Peyer's patch (tissue), 4 donors: ENCODE measurements at places on chromosomes 16 and 17.

GRCh38 chr17:48373130-48373830, 56.7 kb downstream of the SKAP1 start:
- DNase-seq: no peak

DNA sequence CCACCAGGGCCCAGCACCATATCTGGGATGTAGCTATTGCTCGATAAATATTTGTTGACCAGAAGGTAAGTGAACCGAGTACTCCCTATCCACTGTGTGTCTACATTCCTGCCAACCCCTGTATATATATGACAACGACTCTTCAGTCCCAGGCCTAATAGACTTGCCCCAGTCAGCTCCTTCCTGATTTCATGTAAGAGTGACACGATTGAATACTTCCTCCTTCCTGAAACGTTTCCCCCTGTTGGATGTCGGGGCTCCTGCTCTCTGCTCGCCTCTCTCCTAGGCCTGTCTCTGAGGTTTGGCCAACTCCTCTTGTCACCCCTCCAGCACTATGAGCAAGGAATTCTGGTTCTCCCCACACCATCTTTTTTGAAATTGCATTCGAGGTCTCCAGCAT, 178.9 kb downstream of the PRKCA start:
- no peak for DNase-seq

DNA sequence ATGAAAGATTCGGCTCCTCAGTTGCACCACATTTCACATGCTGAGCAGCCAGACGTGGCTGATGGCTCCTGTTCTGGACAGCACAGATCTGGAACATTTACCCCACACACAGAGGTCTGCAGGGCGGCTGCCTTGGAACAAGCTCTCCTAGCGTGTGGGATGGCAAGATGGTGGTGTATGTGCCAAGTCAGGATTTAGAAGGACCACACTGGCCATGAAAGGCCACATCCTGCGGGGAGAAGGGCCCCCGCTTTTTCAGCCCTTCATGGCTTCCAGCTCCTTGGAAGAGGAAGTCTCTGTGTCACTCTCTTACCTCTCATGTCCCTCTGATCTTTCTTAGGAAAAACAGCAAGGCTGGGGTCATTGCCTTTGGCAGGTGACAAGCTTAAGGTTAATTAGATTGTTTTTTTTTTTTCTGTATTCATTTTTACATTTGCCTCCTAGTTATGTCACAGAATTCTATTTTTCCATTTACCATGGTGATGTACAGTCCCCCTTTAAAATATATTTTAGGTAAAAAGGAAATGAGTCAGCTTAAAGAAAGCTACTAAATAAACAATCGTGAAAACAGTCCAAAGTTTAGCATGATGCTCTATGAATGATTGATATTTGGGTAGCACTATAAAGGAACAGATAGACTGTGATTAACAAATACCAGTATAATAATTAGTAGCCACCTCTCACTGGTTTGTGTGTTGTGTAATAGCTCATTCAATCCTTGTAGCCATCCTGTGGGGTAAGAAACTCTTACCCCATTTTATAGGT, 396.6 kb downstream of the CPPED1 start:
- no peak for DNase-seq

DNA sequence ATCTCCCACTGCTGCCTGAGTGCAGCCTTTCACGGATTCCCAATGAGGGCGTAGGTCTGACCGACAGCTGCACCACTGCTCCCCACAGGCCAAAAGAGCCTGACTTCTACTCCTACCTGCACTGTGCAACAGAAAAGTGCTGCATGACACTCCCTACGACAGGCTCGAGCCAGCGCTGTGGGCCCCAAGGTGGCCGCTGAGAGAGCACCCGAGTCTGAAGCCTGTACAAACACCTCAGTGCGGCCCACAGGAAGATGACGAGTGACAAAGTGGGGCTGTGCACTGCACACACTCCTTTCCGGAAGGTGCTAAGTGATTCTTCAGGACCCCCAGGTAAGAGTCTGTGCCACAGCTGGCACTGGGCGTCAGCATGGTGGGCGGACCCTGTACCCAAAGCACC, 41.2 kb downstream of the FANCA start:
- no peak for DNase-seq

GRCh38 chr16:57593990-57594389, 34.4 kb upstream of the ADGRG1 start:
- DNase-seq: no peak
